Esophagus mucosa (tissue), 1 donor: ENCODE measurements at places on chromosomes 5 and 9.

GRCh38 chr9:2418619-2419018 lies 203.0 kb upstream of the VLDLR start:
- no peak for ATAC-seq

DNA sequence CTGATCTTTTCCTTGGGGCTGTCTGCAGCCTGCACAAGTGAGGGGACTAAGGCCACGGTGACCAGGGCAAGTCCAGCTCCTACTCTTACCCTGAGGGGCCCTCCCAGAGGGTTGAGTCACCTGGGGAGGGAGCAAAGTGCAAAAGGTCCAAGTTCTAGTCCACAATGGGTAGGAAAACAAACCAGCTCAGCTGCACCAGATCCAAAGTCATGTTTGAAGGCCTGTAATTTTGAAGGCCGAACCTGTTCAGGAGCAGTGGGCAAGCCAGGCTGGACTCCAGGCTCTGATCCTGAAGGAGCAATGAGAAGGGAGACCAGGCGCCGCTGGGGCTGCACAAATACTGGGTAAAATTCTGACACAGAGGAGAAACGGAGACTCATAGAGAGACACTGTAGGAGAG lies 15.8 kb upstream of the TCF7 start:
- ATAC-seq: no peak

GRCh38 chr5:177447066-177447610 lies 524 bp downstream of the PRR7 start:
- ATAC-seq: peak; percentile 2

- no peak for ATAC-seq
Observed at GRCh38 chr9:30622561-30622960, 1761.9 kb upstream of the ACO1 start.

GRCh38 chr5:139739150-139739974 lies 56.2 kb upstream of the PSD2 start:
- no peak for ATAC-seq

DNA sequence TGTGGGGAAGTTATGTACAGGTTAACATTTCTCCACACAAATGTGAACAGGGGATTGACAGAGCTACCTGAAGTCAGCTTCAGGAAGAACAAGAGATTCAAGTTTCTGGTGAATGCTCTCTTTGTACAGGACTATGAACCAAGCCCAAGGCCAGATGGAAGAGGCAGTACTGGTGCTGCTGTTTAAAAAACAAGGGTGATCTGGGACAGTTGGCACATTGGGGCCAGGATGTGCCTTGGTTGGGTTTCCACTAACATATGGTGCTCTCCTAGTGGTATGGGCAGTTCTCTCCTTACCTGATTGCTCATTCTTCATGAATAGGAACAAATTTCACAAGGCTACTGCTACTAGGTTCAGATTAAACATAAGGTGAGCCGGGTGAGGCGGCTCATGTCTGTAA lies 40.0 kb downstream of the MTMR12 start:
- peak; percentile 75 for ATAC-seq

DNA sequence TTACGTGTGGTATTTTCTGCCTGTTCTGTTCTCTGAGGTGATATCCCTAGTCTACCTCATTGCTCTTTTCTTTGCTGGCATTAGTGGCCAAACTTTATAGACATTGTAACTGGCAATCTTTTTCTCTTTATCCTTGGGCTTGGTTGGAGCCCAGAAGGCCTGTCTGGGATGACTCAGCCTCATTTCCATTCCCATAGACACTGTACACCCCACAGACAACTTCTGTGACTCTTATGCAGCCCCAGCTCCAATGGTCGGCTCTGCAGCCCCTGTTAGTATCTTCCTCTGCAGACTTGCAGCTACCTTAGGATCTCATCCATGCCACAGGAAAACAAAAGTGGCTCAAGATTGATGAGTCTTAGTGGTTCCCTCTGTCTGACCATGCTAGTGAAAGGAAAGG lies 79.8 kb downstream of the CFAP95 start:
- no peak for ATAC-seq

GRCh38 chr5:81345411-81346003 lies 44.1 kb downstream of the ZCCHC9 start:
- ATAC-seq: no peak

DNA sequence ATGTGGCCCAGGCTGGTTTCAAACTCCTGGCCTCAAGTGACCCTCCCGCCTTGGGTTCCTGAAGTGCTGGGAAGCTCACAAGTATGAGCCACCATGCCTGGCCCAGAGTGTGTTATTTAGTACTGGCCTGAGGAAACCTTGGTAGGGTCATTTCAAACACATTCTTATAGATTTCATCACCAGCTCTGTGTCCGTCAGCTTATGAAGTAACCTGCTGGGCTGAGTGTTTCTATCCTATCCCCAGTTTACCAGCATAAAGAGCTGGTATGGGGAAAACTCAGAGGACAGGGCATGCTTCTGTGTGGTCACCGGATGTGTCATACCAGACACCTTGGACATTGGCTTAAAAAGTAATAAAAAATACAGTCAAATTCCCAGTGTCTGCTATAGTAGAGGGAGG lies 45.3 kb downstream of the PTPN3 start:
- ATAC-seq: no peak

DNA sequence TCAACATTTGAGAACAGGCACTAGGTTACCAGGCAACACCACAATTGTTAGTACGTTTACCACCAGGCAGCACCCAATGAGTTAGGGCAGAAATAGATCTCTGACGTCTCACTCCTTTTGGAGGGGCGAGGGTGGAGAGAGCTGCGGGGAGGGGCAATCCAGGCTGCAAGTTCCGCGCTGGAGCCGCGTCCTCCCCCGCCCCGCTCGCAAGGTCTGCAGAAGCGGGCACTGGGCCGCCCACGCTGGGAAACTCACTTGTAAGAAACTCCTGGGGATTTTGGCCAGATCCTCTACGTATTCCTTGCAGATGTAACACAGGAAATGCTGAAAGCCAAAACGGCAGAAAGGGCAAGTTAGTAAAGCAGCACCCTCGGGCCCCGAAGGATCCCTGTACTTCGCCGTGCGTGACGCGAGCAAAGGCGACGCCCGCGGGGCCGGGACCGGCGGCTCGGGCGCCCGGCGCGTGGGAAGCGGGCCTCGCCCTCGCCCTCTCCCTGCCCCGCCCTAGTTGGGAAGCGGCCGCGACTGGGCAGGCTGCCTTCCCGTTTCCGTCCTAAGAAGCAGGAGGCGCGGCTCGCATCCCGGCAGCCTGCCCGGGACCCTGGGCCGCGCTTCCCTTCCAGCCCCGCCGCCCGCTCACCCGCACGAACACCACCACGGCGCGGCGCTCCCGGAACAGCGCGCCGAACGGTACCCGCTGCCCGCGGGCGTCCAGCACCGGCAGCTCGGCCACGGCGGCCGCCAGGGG lies 493 bp downstream of the PRXL2C start:
- ATAC-seq: peak; percentile 82

DNA sequence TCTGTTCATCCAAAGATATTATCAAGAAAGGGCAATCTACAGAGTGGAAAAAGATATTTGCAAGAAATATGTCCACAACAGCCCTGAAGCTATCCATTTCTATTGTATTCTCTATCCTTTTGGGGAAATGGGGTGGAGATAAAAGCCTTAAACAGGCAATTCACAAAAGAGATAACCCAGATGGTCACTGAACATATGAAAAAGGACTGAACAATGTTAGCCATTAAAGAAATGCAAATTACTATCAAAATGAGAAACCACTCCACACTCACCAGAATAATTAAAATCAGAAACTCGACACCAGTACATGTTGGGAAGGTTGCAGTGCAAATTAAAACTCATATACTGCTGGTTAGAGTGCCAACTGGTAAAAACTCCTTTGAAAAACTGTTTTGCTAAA lies 955.2 kb upstream of the DMAC1 start:
- no peak for ATAC-seq

DNA sequence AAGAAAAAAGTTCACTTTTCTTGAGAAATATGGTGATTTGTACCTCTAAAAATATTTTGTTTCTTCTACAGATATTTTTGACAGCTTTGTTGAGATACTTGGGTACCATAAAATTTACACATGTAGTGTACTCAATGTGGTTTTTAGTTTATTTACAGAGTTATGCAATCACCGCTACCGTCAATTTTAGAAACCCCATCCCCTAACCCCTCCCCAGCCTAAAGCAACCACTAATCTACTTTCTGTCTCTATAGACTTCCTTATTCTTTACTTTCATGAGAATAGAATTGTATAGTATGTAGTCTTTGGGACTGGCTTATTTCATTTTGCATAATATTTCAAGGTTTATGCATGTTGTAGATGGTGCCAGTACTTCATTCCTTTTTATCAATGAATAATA lies 45.0 kb upstream of the TDRD7 start:
- ATAC-seq: no peak

- ATAC-seq: no peak
Observed at GRCh38 chr5:172871536-172871935, 37.5 kb downstream of the ERGIC1 start.

GRCh38 chr9:97363661-97364299 lies 48.1 kb upstream of the TDRD7 start:
- no peak for ATAC-seq

DNA sequence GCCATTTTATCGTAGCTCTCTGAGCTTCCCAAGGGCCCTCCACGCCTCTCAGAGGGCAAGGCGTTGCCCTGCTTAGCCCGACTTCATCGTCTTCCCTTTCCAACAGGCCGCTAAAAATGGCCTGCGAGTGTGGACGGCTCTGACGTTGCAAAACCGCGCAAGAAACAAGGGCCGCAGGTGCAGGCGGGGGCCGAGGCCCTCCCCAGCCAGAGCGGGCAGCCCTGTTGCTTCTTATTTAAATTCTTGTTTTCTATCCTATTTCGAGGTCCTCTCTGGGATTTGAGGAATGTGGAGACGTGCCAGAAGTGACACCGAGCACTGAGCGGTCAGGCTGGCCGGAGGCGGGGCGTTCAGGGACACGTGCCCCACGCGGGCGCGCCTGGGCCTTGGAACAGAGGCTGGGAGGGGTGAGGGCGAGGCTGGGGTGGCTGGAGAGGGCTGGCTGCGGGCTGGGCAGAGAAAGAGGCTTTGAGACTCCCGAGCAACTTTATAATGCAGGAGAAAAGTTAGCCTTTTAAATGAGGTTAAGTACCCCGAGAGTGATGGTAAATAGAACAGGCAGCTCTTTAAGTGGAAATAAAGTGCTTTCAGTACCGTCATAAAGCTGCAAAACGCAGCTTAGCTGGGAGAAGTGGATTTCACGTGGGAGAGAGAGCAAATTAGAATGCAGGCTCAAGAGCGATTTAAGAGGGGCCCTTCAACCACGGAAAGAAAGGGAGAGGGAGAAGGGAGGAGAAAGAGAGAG lies 243.6 kb downstream of the AUH start:
- peak; percentile 66 for ATAC-seq

- ATAC-seq: no peak
Observed at GRCh38 chr5:2183154-2184025, 300.7 kb upstream of the IRX4 start.

DNA sequence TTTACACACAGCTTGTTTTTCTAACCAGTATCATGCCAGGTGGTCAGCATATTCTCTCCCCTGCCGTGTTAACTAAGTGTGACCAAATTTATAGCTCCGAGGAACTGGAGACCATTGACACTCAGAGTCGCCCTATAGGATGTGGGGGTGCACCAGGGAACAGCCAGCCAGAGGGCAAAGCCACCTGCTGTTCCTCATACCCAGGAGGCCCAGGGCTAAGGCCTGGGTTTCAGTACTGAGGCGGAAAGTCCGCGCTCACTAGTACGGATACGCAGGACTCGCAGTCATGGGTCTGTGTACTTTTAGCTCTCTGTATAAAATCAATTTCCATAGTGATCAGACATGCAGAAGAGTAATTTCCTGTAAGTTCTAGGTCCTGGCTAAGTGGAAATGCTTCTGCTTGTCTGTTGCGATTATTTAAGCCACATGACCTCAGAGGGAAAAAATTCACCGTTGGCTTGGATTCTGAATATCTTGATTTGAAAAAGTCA lies 247.0 kb downstream of the AOPEP start:
- no peak for ATAC-seq

GRCh38 chr5:1907616-1908015 lies 24.9 kb upstream of the IRX4 start:
- ATAC-seq: no peak

- ATAC-seq: no peak
Observed at GRCh38 chr9:26520141-26520540, 372.5 kb downstream of the CAAP1 start.

GRCh38 chr9:86500667-86501435 lies 146.6 kb upstream of the TUT7 start:
- no peak for ATAC-seq

- ATAC-seq: peak; percentile 41
Observed at GRCh38 chr5:129094924-129095899, 663 bp downstream of the ISOC1 start.

DNA sequence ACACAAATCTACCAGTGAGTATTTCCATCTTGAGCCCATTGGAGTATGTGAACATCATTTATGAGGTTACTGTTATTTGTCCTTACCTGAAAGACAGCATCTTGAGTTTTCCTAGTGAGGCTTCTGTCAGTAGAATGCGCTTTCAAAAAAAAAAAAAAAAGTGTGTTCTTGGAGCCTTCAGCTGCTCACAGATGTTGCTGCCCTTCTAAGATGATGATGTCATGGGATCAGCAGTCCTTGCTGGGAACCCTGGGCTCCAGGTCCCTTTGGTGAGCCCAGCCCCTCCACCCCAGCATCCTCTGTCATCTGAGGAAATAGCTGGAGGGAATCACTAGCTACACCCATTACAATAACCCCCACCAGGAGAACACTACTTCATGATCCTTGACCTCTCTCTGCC lies 83.3 kb downstream of the ATPSCKMT start:
- no peak for ATAC-seq

DNA sequence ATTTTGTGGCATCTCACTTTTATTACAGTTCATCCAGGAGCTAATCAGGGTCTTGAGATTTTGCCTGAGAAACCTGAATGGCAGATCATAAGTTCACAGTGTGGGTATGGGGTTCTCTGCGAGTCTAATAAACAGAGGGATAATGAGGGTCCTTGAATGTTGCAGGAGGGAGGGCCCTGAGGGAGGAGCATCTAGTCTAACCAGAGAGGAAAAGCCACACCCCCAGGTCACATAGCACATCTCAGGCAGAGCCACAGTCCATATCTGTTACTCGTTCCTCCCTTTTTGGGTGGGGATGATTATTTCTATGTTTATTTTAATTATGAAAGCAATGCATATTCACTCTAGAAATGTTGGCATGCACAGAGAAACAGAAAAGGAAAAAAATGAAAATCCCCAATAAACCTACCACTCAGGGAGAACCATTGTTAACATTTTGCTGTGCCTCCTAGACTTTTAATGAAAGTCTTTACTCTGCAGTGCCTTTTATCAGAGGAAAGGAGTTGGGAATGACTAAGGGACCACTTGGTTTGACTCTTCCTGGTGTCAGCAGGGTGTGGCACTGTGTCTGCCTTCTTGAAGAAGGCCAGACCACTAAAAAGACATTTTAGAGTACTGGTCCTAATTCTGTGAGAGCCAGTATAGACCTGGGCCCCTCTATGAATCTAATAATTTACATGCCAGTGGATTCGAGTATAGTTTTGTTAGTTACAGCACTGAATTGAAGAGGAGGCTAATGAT lies 2.8 kb downstream of the GALNT12 start:
- ATAC-seq: no peak

- no peak for ATAC-seq
Observed at GRCh38 chr5:98734646-98735045, 38.8 kb upstream of the RGMB start.
